Activated CD4-positive, alpha-beta T cell treated with anti-CD3 and anti-CD28 coated beads for 48 hours (primary cell): ENCODE measurements at places on chromosomes 13 and 19.

GRCh38 chr19:49553451-49554271 is 25.9 kb downstream of the RCN3 start:
- DNase-seq, result peak; percentile 78

DNA sequence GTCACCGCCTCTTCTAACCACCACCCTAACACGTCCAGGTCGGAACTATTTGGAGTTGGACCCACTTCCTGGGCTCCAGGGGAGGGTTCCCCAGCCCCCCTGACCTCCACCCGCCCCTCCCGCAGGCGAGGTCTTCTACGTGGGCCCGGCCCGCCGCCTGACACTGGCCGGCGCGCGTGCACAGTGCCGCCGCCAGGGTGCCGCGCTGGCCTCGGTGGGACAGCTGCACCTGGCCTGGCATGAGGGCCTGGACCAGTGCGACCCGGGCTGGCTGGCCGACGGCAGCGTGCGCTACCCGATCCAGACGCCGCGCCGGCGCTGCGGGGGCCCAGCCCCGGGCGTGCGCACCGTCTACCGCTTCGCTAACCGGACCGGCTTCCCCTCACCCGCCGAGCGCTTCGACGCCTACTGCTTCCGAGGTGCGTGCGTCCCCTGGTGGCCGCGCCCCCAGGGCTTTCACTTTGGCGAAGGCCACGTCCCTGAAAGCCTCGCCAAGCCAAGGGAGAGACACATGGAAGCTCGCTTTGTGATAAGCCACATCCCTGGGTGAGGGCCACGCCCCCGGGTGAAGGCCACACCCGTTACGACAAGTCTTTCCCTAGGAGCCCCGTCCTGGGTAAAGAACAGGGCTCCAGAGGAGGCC is 13.2 kb downstream of the NCAN start:
- peak; percentile 82 for DNase-seq

DNA sequence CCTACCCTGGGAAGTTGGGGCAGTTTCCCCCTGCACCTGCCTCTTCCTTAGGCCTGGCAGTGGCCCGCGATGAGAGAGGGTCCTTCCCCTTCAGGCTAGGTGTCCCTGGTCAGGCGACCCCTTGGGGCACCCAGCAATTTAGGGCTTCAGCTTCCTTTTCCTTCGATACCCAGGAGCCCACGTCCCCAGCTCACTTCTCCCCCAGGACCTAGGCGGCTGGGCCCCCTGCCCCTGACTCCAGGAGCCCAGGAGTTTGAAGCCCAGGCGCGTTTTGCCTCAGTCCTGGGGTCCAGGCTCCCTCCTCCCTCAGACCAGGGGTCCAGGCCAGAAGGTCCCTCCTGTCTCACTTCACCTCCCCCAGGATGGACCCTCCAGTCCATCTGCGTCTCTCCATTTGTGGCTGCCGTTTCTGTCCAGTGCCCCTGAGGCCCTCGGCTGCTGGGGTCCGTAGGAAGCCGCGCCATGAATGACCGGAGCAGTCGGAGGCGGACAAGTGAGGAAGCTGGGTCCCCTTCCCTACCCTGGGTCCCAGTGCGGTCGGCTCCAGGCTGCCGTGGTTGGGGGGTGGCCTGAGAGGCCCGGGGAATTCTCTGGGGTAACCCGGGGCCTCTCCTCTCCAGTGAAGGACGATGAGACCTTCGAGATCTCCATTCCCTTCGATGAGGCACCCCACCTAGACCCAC is 714 bp downstream of the CCDC106 start:
- DNase-seq, result no peak

DNA sequence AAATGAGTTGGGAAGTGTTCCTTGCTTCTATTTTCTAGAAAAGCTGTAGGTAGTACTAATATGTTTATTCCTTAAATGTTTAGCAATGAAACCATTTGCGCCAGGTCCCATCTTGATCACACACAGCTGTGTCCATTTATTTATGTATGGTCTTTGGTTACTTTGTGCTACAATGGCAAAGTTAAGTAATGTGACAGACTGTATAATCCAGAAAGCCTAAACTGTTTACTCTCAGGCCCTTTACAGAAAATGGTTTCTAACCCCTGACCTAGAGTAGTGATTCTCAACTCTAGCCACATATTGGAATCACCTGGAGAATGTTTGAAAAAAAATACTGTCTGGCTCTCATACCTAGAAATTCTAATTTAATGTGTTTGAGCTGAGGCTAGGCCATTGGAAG is 21.3 kb downstream of the SLC46A3 start:
- DNase-seq, result no peak

GRCh38 chr13:110319397-110319773 is 12.3 kb downstream of the COL4A2 start:
- DNase-seq, result no peak

GRCh38 chr19:41409288-41409687 is 11.7 kb downstream of the BCKDHA start:
- DNase-seq, result no peak

- no peak for DNase-seq
These were observed 118.5 kb downstream of the ATP8A2 start for GRCh38 chr13:25490236-25490635.

- DNase-seq, result peak; percentile 49
These were observed 67.3 kb downstream of the DOCK9 start for GRCh38 chr13:98910501-98910951.

GRCh38 chr19:50485284-50485955 is 8.8 kb upstream of the GARIN5A start:
- no peak for DNase-seq

GRCh38 chr13:51758691-51759090 is 45.3 kb downstream of the DHRS12 start:
- no peak for DNase-seq

DNA sequence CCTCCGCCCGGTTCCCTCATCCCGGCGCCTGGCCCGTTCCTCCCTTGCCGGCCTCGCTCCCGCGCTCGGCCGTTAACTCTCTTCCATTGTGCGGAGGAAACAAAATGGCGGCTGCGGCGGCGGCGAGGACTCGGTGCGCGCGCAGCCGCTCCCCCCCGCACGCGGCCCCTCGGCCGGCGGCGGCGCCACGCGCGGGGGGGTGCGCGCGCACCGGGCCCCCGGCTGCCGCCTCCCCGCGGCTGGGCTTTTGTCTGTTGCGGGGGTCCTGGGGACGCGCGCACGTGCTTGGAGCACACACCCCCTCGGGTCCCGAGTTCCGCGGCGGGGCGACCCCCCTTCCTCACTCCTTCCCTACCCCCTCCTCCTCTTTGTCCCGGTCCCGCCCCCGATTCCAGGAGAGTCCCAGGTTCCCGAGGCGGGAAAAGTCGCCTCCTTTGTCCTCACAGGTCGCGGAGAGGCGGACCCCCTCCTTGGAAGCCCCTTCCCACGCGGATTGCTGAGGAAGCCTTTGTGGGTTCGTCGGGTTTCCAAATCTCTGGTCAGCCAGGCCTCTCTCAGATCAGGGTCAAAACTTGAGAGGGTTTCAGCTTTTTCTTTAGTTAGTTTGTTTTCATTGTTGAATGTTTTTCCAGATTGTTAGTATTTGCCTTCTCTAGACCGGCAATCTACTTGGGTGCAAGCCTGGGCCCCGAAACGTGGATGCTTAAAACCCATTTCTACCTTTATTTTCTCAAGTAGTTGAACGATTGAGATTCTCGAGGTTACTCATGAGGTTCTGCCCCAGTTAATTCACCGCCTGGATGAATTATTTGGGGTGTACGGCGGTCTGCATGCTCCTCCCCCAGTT is 687 bp downstream of the ILF3 start:
- peak; percentile 75 for DNase-seq

GRCh38 chr19:38715555-38715954 is 28.7 kb downstream of the CAPN12 start:
- no peak for DNase-seq

DNA sequence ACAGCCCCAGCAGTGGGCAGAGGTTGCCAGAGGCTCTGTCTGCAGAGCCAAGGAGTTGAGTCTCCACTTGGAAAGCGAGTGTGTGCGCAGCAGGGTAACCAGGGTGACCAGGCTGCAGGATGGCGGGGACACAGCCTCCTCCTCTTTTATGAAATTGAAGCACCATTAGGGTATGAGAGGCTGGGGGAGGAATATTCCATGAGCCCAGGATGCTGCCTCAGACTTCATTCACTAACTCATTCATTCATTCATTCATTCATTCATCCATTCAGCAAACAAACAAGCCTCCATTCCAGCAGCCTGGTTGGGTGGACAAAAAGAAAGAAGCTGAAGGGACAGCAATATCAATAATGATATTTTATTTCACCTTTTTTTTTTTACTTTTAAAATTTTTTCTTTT is 6.6 kb upstream of the LMTK3 start:
- DNase-seq, result no peak

- DNase-seq, result no peak
These were observed 111.0 kb downstream of the MRPL57 start for GRCh38 chr13:21287331-21287907.

GRCh38 chr13:72689181-72689696 is 38.2 kb downstream of the MZT1 start:
- DNase-seq, result no peak

DNA sequence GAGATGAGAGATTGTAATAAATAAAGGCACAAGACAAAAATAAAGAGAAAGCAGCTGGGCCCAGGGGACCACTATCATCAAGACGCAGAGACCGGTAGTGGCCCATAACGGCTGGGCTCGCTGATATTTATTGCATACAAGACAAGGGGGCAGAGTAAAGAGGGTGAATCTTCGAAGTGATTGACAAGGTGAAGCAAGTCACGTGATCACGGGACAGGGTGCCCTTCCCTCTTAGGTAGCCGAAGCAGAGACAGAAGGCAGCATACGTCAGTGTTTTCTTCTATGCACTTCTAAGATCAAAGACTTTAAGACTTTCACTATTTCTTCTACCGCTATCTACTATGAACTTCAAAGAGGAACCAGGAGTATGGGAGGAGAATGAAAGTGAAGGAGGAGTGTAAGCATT is 4.6 kb upstream of the PRKCG start:
- peak; percentile 58 for DNase-seq

DNA sequence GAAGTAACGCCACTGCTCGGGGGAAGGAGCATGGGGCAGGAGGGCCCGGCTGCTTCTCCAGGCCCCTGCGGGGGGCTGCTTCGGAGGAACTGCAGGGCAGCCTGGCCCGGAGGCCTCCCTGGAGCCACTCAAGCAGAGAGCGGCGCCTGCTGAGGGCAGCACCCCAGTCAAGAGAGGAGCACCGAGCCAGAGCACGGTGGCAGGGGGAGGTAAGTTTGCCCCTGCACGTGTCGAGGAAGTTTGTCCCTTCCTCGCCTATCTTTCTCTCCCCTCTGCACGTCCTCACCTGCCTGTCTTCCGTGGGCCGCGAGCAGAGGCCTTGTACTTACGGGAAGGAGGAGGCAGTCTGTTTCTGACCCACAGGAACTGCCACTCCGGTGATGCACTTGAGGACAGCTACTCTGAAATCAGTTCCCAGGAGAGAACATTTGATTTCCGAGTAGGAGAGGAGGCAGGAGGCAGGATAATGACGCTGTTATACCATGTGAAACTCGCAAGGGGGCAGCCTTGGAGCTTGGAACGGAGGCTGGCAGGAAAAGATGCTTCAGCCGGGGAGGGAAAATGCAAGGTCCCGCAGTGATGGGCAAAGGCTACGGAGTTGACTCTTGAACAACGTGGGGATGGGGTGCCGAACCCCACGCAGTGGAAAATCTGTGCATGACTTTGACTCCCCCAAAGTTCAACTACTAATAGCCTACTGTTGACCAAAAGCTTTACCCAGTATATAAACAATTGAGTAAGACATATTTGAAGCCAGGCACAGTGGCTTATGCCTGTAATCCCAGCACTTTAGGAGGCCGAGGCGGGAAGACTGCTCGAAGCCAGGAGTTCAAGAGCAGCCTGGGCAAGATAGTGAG is 5.0 kb downstream of the FFAR1 start:
- DNase-seq, result peak; percentile 84

DNA sequence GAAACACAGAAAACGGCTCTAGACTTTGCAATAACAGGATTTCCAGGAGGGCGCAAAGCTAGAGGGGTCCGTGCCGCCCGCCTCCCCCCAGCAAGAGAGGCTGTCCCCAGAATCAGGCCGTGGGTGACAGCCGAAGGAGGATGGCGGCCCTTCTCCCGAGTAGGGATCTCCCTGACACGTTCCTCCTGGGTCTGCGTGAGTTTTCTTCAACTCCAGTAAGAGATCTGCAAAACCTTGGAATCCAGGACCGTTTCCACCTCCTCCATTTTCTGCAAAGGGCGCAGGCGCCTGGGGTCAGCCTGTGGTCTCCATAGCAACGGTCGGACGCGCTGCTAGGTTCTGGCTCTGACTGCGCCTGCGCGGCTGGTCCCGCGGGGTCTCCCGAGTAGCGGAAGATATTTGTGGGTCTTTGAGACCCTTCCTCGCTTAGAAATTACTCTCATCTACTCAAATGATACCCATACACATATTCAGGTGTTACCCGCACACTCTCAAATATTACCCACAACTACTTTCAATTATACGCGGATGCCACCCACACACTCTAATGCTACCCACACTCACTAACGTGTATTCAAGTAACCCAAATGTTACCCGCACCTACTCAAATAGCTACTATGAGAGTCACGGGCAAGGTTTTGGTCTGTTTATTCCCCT is 2.1 kb downstream of the PNMA8C start:
- peak; percentile 54 for DNase-seq

DNA sequence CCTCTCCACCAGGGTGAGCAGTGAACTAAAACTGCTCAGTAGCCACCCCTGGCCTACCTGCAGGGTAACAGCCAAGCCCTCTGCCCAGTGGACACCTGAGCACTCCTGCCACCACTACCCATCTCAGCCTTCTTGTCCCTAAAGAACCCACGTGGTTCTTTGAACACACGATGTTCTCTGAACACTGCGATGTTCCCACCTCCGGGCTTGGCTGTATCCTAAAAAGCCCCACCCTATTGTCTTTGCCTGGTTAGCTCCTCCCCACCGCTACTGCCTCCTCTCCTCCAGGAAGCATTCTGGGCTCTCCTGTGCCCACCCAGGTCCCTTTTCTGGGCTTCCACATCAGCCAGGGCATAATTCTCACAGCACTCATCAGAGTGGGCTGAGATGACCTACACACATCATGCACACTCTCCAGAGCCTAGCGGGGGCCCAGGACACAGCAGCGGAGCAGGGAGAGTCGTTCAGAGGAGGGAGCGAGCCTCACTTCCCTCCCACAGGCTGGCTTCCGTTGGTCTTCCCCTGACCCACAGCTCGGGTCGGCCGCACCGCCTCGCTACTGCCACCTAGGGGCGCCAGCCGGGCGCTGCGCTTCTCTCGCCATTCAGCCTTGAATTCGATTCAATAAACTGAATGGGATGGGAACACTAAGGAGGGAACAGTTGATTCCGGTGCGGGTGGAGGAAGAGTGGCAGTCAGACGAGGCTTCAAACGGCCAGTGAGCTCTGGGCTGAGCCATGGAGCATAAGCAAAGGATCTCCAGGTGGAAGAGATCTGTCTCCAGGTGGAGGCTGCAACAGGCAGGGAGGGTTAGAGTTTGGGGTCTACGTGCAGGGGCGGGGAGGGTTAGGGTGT is 3.2 kb downstream of the ELAVL1 start:
- DNase-seq, result peak; percentile 86

GRCh38 chr13:24166561-24166960 is 6.0 kb downstream of the SPATA13 start:
- no peak for DNase-seq

GRCh38 chr13:106100171-106100919 is 435.1 kb downstream of the EFNB2 start:
- no peak for DNase-seq

- no peak for DNase-seq
These were observed 1.9 kb downstream of the CDC42EP5 start for GRCh38 chr19:54470991-54471782.
